Activated T-helper 1 cell treated with anti-CD3 and anti-CD28 coated beads, Interleukin-2, amount 50 U/mL, for 16 hours (primary cell): ENCODE measurements at places on chromosomes 7 and 10.

DNA sequence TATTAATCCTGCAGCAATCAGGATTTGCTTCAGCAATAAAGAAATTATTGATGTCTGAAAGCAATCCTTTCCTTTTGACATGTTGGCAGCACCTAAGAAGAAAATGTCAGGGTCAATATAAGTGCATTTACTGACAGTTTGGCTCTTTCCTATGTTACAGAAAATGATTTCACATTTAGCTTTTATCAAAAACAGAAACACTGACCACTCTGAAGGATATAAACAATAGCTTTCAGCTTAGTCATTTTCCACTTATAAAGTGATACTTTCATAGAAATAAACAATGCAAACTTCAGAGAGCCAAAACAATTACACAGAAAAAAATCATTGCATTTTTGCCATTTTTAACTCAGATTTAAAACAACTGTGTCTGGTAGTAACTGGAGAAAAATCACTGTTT is 325.6 kb upstream of the KAT6B start:
- DNase-seq, result no peak

DNA sequence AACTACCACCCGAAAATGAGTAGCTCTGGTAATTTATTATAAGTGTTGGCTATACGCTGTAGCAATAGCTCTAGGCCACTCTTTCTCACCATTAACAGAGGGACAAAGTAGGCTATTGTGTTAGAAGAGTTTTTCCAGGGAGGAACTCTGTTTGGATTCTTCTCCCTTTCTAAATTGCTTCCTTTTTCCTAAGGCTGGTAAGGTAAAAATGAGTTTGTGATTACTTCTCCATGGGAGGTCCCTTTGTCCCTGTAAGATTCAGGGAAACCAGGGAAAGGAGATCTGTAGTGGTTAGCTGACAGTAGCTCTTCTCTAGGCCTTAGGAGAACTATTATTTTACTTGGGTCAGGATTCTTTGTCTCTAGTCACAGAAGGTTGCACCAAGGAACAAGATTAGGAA is 23.2 kb upstream of the SEMA3E start:
- DNase-seq, result no peak

GRCh38 chr7:89332026-89332425 is 536.5 kb upstream of the TEX47 start:
- DNase-seq, result no peak

DNA sequence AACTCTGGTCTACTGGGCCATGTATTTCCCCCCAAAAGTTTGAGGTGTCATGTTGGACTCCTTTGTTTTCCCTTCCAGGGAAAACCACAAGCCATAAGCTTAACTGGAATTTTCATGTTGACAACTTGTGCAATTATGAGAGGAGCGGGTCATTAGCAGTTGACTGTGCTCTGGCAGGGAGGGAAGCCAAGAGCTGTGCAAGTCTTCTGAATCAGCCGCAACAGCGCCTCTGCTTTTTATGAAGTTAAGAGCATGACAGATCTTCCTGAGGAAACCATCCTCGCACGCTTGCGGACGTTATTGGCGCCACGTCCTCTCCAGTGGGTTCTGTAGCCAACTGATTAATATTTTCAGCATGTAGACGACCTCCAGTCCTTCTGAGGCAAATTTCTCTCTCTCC is 148.7 kb upstream of the MKI67 start:
- DNase-seq, result no peak

- no peak for DNase-seq
Measured at GRCh38 chr7:15352421-15353206, 209.2 kb downstream of the AGMO start.

- DNase-seq, result no peak
Measured at GRCh38 chr7:29127527-29127926, 18.8 kb downstream of the CPVL start.

- DNase-seq, result no peak
Measured at GRCh38 chr10:84540022-84540616, 211.7 kb downstream of the CCSER2 start.

DNA sequence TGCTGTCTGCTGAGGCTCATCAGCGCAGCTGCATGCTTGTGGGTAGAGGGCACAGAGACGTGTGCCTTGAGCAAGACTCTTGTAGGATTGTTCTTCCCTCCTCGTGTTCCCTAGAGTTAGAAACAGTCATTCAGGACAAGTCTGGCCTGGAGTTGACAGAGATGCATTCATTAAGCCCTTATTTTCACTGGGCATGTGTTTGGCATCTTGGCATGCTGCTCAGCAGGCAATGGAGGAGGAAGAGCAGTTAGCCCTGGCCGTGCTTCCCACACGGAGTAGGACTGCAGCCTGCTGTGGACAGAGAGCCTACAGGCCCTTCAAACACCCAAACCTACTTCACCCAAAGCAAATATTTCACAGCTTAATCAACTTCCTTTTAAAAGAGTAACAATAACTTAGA is 73.0 kb upstream of the GJD4 start:
- DNase-seq, result no peak

- DNase-seq, result no peak
Measured at GRCh38 chr7:12827219-12827821, 139.9 kb downstream of the ARL4A start.

GRCh38 chr7:80632139-80632538 is 6.3 kb upstream of the CD36 start:
- DNase-seq, result no peak

DNA sequence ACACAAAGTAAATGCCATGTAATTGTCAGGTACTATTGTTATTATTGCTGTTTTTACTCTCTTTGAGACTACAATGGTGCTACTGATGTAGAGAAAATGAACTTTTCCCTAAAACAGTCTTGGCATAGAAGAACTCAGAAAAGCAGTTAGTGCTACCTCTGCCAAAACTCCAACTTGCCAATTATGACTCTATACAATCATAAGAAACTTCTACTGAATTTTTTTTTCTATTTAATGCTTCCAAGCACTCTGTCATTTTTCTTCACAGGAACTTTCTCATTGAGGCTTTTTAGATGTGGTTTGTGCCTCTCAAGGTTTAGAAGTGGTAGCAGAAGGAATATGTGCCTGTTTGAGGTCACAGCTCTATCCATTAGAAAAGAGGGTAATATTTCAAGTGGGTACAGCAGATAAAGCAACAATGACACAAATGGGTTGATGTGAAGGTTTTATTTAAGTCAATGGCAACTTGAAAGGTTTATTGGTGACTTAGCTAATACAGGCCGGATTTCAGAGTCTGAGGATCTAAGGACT is 64.0 kb upstream of the FERD3L start:
- DNase-seq, result no peak

GRCh38 chr7:131747658-131748232 is 191.3 kb upstream of the PODXL start:
- DNase-seq, result no peak

DNA sequence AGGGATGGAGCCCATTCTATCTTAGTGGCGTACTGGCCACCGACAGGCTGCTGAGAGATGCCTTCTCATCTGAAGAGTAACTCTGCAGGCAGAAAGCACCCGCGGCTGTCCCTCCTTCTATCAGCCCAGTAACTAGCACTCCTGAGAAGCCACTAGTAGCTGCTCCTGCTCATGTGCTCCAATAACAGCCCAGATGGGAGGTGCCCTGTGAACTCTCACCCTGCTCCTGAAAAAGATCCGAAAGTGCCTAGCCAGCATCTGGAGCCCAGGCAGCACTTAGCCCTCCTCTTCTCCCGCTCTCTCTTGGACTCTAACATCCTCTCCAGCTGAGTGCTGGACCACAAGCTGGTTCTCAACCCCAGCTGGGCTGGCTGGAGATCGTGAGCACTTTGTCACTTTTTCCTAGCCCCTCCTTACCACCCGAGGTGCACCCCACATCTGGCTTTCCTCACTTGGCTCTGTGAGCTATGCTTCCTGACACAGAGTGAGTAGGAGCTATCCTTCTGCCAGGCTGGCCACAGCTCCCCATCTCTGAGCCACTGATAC is 239.2 kb downstream of the GRID1 start:
- no peak for DNase-seq

GRCh38 chr7:48289656-48290055 is 118.4 kb downstream of the ABCA13 start:
- DNase-seq, result no peak

- no peak for DNase-seq
Measured at GRCh38 chr10:53033396-53033795, 260.8 kb upstream of the MBL2 start.

DNA sequence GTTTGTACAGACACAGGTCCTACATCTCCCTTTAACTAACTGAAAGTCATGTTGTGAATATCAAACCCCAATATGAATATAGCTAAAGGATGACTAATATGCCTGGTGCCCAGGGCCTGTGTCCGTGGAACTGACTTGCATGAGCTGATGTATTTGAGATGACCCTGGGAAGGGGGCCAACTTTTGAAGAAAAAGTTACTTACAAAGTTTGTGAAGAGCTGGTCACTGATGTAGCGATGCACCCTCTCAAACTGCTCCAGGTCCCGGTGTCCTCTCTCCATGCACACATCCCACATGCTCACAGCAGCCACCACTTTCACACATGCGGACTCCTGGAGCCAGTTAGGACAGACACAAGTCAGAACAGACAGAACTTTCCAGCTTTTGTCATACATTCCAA is 106.2 kb downstream of the ABCC2 start:
- no peak for DNase-seq

DNA sequence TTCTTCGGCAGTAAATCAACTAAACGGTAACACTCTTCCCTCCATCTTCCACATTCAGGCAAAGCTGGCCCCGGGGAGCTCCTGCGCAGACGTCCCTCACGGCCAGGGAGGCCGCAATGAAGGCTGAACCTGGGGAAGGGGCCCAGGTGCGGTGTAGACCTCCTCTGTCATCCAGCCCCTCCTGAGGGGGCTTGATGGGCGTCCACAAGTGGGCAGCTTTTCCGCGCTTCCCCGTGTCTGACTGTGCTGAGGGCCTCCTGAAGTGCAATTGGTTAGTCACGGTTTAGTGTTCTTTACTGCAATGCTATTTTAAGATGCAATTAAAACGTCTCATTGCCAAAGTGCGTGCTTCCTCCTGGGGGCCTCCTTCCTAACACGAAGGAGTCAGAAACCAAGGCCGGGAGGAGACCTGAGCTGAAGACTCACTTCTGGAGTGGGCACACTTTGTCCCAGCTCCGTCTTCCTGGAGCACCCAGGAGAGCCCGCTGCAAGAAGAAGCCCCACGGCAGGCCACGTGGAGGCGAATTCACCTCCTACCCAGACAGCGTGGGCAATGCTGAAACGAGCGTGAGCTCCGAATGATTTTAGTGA is 173.3 kb downstream of the ELFN1 start:
- DNase-seq, result no peak

GRCh38 chr10:132657748-132658147 is 120.2 kb downstream of the INPP5A start:
- DNase-seq, result no peak

- DNase-seq, result no peak
Measured at GRCh38 chr10:79413196-79413595, 32.2 kb downstream of the ZCCHC24 start.

DNA sequence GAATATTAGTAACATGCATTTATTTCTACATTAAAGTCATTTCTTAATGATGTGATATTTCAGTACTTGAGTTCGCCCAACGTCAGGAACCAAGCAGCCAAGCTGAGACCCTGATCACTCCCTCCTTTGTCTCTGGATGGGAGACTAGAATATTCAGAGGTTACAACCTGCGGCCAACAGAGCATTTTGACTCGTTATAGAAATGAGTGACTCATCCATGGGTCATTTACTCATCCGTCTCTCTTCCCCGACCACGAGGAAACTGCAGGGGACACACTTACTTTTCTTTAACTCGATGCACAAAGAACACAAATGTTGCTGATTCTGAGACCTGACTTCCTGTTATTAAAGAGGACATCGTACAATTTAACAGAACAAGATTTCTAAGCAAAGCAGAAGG is 343.3 kb downstream of the FRMD4A start:
- DNase-seq, result no peak

- no peak for DNase-seq
Measured at GRCh38 chr10:78025685-78026364, 3.5 kb downstream of the POLR3A start.

- DNase-seq, result no peak
Measured at GRCh38 chr7:74240482-74240881, 13.7 kb downstream of the RFC2 start.

GRCh38 chr10:122725768-122726167 is 26.1 kb upstream of the C10orf120 start:
- no peak for DNase-seq

DNA sequence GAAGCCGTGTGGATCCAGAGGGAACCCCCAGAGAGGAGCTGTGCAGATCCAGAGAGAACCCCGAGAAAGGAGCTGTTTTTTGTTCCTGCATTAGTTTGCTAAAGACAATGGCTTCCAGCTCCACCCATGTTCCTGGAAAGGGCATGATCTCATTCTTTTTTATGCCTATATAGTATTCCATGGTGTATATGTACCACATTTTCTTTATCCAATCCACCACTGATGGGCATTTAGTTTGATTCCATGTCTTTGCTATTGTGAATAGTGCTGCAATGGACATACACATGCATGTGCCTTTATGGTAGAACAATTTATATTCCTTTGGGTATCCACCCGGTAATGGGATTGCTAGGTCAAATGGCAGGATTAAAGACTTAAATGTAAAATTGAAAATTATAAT is 95.4 kb upstream of the RHEB start:
- no peak for DNase-seq

- no peak for DNase-seq
Measured at GRCh38 chr10:25745976-25746375, 188.1 kb upstream of the MYO3A start.

DNA sequence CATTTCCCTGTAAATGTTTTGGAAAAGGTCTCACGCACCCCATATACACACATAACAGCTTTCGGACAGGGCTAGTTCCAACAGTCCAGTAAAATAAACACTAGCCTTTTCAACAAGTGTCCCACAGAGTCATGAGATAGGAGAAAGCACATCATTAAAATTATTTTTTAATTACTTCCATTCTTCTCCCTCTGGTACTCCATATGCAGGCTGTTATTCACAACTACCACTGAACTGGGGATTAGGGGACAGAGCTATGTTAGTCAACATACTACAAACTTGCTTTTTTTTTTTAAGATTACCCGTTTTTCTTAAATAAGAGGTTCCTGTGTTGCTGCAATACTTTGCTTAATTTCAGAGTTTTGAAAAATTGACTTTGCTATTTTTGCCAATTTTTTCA is 576.6 kb upstream of the KCND2 start:
- no peak for DNase-seq

- no peak for DNase-seq
Measured at GRCh38 chr7:138892812-138893211, 88.4 kb downstream of the KIAA1549 start.

- no peak for DNase-seq
Measured at GRCh38 chr10:91197127-91197526, 23.3 kb upstream of the PCGF5 start.

GRCh38 chr7:150339409-150339809 is 2.0 kb downstream of the RARRES2 start:
- DNase-seq, result no peak

DNA sequence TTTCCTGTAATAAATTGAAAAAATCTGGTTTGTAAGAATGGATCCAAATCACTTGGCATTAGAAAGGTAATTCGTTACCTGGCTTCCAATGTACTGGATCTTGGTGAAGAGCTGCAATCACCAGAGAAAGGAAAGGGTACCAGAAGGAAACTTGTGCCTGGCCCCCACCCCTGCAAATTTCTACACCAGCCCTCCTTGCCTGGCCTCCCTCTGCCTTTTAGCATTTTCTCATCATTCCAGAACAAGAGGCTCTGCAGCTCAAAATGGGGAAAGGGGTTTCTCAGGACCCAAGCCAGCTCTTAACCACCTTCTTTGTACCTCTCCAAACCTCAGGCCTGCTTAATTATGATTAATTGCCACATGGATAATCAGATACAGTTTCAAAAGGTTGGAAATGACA is 612.8 kb upstream of the MGMT start:
- no peak for DNase-seq
